Hematopoietic multipotent progenitor cell treated with erythropoietin and hydrocortisone succinate and interleukin-3 and kit ligand, for 4 days (in vitro differentiated cells): ENCODE measurements at places on chromosomes 13 and 19.

DNA sequence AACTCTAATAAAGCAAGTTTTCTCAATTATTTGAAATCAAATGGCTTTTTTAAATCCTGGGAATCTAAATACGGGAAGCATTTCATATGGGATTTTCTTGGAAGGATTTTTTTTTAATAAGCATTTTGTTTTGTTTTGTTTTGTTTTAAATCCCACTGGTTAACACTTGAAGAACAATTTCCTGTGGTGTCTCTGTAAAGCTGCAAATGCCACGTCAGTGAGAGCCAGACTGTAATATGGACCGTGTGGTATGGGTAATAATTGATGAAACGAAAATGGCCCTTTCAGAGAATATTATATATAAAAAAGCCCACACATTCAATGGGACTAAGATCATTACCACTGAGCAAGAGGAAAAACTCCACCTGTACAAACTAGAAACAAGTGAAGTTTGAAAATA lies 33.9 kb upstream of the MIR17HG start:
- no peak for DNase-seq

- DNase-seq, result no peak
Measured at GRCh38 chr13:77033717-77034302, 6.9 kb upstream of the FBXL3 start.

- DNase-seq, result no peak
Measured at GRCh38 chr13:104170980-104171555, 1104.9 kb upstream of the SLC10A2 start.

GRCh38 chr13:19184176-19184575 lies 2.6 kb upstream of the TUBA3C start:
- no peak for DNase-seq

DNA sequence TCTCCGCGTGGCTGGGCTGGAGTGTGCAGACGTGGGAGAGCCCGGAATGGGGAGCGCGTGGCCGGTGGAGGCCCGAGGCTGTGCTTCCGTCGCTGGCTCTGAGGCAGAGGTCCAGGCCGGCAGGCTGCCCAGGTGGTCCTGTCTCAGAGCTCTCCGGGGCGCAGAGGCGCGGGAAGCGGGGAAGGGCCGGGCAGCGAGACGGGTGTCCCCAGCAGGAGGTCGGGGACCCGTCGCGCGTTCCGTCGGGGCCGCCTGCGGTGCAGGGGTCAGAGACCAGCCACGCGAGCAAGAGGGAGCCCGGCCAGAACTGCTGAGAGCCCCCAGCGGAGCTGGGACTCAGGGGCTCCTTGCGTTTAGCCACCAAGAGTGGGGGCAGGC lies 1.3 kb upstream of the C1QTNF9 start:
- no peak for DNase-seq

DNA sequence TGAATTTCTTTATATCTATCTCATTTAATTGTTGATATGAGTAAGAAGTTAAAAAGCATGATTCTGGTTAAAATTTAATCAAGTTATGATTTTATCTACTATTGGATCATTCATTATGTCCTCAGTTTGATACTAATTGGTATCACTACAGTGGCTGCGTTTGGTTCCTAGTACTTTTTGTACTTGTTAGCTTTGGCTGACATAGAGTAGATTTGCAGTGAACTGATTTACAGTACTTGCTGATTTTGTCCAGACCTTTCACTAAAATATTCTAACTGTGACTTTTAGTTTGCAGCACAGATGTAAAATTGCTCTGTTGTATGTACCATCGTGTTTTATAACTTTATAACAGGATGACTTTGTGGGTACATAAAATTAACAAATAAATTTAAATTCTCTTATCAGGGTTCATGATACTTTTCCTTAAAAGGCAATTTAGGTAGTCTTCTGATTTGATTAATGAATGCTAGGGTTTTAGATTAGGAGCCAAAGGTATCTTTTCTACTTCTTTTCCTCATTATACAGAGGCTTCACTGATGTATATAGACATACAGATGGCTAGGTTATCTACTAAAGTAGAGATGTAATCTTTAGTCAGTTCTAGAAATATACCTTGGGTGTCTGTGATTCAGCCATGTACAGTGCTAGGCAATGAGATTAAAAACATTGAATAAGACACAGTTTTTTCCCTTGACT lies 8.7 kb downstream of the UCHL3 start:
- DNase-seq, result no peak

DNA sequence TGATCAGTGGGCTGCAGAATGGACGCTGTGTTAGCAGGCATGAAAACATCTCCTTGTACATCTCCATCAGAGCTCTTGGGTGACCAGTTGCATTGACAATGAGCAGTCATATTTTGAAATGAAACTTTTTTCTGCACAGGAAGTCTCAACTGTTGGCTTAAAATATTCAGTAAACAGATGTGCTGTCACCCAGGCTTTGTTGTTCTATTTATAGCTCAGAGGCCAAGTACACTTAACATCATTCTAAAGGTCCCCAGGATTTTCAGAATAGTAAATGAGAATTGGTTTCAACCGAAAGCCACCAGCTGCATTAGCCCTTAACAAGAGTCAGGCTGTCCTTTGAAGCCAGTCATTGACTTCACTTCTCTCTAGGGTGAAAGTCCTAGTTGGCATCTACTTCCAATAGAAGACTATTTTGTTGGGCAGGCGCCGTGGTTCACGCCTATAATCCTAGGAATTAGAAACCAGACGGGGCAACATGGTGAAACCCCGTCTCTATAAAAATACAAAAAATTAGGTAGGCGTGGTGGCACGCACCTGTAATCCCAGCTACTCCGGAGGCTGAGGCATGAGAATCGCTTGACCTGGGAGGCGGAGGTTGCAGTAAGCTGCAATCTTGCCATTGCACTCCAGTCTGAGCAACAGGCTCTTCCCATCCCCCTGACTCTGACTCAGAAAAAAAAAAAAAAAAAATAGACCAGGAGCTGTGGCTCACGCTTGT lies 7.9 kb upstream of the PDE4A start:
- DNase-seq, result peak; percentile 52

- no peak for DNase-seq
Measured at GRCh38 chr13:27789495-27790303, 2.6 kb upstream of the GSX1 start.

GRCh38 chr13:58018865-58019264 lies 387.3 kb downstream of the PCDH17 start:
- DNase-seq, result no peak

DNA sequence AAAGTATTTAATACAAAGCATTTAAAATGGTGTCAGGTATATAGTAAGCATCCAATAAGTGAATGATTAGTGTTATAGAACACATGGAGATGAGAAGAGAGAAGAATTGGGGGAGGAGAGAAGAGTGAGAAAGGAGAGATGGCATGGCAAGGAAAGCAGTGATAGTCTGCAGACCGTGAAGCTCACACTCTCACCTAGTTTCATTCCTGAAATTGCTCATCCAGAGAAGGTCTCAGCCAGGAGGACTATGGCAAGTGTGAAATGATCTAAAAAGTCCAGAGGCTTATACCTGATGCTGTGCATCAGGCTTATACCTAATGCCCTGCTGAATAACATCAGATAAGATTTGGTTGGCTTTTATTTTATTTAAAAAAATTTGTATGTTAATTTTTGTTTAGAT lies 351.6 kb upstream of the KLF12 start:
- DNase-seq, result no peak

DNA sequence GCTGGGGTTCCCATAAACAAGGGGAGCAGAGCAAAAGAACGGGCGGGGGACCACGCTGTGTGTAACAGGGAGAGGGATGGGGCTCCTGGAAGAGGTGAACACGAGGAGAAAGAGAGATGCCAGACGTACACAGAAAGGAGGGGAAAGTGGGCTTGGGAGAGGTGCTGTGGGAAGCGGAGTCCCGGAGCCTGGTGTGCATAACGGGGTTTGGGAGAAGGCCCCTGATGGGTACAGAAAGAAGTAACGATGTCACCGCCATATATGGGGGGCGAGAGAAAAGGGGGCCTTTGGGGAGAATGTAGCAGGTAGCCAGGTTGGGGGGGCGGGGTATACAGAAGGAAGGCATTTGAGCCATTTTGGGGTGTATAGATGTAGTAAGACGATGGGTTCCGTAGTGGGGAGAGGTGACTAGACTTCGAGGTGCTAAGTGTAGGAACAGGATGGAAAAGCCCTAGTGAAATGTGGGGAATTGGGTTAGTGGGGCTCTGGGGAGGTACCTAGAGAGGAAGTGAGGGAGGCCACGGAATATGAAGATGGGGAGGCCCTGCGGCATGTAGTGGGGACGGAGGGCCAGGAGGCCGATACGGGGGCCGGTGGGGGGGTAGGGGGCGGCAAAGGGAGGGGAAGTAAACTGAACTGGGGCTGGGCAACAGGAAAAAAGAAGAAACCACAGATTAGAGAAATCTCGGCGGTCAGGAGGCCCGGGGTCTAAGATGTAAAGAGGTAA lies 787 bp downstream of the ZNF580 start:
- DNase-seq, result peak; percentile 48

- no peak for DNase-seq
Measured at GRCh38 chr13:95708391-95708774, 31.4 kb downstream of the DNAJC3 start.

DNA sequence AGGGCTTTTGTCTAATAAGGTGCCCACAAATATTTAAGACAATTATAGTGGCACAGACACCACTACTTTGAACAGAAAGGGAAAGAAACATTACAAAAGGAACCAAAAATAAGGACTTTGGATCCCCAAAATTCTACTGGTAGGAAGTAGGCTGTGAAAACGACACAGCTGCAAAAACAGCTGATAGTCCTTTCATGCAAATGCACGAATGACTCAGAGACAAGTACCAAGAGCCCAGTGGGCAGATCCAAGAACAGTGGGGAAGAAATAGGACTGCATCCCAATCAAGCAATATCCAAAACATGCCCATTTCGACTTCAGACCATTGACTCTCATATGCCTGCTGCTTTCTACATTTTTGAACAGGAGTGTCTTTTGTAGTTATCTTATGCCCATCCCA lies 269.4 kb upstream of the NBEA start:
- no peak for DNase-seq

DNA sequence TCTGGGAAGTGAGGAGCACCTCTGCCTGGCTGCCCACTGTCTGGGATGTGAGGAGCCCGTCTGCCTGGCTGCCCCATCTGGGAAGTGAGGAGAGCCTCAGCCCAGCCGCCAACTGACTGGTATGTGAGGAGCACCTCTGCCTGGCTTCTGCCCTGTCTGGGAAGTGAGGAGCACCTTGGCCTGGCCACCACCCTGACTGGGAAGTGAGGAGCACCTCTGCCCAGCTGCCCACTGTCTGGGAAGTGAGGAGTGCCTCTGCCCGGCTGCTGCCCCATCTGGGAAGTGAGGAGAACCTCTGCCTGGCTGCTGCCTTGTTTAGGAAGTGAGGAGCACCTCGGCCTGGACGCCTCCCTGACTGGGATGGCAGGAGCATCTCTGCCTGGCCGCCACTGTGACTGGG lies 64.8 kb downstream of the ZNF708 start:
- no peak for DNase-seq

- DNase-seq, result peak; percentile 67
Measured at GRCh38 chr19:2355168-2356035, 4.7 kb upstream of the TMPRSS9 start.

- no peak for DNase-seq
Measured at GRCh38 chr19:16365300-16365996, 40.8 kb downstream of the KLF2 start.

DNA sequence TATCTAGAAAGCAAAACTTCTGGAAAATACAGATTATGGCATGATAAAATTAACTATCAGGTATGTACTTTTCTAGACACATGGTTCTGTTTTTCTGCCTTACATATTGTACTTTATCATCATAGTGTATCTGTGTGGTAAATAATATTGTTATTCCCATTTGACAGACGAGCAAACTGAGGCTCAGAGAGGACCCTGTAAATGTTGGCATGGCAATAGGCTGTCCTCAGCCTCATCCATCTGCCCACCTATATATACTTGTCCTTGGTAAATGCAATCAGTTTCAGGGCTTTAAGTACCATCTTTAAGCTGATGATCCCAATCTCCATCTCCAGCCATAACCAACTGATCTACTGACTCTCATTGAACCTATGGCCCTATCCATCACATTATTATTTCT lies 178.0 kb downstream of the DCT start:
- no peak for DNase-seq

GRCh38 chr13:37667702-37668101 lies 69.1 kb upstream of the POSTN start:
- no peak for DNase-seq

GRCh38 chr13:113091211-113091771 lies 14.3 kb upstream of the F7 start:
- DNase-seq, result no peak

- DNase-seq, result peak; percentile 53
Measured at GRCh38 chr13:91162180-91162579, 185.3 kb upstream of the MIR17HG start.

DNA sequence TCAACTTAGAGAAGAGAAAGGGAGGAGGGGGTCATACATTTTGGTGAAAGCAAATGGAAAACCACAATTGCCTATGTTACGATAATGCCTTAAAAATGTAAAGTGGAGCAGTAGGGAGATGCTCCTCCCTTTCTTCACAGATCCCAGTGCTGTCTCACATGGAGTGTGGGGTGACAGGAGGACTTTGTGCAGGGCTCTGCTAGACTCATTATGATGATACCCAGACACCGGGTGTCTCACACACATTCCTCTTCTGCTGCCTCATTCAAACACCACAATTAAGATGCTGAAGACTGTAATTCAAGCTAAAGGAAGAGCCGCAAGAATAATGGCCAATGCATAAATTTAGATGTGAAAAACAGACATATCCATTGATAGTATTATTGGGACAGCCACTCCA lies 150.6 kb downstream of the LHFPL6 start:
- no peak for DNase-seq

- DNase-seq, result no peak
Measured at GRCh38 chr13:24207841-24208667, 47.5 kb downstream of the SPATA13 start.

- no peak for DNase-seq
Measured at GRCh38 chr19:52957591-52957990, 5.1 kb downstream of the ZNF816 start.

- no peak for DNase-seq
Measured at GRCh38 chr19:58086825-58087710, 11.0 kb downstream of the ZSCAN18 start.

GRCh38 chr13:79884890-79885289 lies 403.9 kb downstream of the NDFIP2 start:
- DNase-seq, result no peak

DNA sequence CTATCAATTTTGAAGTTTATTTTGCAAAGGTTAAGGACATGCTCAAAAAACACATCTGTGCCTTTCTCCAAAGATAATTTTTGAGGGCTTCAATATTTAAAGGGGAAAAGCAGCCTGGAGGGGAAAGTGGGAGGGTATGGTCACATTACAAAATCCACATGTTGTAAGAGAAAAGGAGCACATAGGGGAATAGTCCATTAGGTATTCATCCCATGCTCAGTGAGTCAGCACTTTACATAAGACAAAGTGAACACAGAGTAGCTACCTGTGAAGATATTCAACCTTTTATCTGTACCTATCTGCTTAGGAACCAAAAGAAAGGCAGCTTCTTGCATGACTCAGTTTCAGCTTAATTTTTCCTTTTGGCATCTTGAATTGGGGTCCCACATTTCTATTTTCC lies 932.0 kb downstream of the SLITRK6 start:
- DNase-seq, result no peak

- no peak for DNase-seq
Measured at GRCh38 chr19:29965492-29965891, 23.5 kb downstream of the URI1 start.
